ENCODE measurements at places on chromosomes 1 and 21.

DNA sequence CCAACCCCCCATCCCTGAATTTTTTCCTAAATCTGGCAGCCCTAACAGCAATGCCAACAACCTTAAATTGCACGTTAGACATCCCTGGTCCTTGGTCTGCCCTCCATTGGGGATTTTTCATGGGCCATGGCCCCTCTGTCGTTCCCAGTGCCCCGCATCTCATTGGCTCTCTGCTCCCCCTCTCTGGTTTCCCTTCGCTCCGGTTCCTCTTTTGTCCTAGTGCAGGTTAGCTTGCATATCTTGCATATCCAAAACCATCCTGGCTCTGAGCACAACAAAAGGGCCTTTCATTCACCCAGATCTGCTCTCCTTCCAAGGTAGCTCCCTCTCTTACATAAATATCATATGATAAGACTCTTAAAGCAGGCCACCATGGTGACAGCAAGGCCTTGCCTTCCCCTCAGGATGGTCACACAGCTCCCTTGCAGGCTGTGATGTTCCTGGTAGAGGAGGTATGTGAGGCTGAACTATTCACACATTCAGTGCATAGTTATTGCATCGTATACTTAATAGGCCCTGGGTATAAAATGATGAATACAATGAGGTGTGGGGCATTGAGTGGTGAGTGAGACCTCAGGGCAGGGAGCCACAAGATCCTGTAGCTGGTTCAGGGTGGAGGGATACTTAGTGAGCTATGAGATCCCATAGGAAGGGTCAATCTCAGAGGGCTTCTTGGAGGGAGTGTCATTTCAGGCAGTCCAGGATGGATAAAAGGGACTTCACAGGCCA, 45.2 kb downstream of the TENT5C start:
- DNase-seq, result no peak

DNA sequence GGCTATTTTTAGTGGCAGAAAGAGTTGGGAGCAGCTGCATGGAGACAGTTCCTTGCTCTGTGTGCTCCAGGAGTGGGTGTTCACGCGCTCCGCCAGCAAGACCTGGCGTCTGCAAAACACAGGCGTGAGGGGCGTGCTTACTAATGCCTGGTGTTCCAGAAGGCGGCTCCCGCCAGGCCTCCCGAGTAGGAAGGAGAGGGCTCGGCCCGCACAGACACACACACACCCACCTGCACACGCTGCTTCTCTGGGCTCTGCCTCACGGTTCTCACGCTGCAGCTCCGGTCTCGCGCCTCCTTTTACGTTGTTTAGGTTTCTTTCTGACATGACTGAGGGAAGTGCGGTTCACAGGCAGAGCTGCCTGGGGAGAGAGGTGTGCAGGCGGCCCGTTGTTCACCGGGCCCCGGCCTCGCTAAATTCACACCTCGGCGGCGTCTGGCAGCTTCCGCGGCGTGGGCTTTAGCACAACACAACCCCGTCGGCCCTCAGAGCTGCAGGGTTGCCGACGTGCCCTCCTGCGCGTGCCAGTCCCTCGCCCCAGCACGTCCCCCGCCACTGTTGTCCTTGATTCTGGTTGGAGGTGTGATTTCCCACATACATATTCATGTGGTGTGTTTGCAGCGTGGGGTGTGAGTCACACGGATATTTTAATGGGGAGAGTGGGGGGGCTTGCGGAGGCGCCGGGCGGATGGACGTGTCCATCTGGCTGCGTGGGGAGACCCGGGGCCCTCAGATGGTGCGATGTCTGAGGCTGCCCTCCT, 77.0 kb downstream of the SKI start:
- DNase-seq, result no peak

GRCh38 chr1:204289280-204289679, 70.4 kb downstream of the PLEKHA6 start:
- DNase-seq, result no peak

- no peak for DNase-seq
Measured at GRCh38 chr1:67843331-67843730, 10.1 kb upstream of the GNG12 start.

- DNase-seq, result no peak
Measured at GRCh38 chr1:230130172-230130944, 63.3 kb downstream of the GALNT2 start.

DNA sequence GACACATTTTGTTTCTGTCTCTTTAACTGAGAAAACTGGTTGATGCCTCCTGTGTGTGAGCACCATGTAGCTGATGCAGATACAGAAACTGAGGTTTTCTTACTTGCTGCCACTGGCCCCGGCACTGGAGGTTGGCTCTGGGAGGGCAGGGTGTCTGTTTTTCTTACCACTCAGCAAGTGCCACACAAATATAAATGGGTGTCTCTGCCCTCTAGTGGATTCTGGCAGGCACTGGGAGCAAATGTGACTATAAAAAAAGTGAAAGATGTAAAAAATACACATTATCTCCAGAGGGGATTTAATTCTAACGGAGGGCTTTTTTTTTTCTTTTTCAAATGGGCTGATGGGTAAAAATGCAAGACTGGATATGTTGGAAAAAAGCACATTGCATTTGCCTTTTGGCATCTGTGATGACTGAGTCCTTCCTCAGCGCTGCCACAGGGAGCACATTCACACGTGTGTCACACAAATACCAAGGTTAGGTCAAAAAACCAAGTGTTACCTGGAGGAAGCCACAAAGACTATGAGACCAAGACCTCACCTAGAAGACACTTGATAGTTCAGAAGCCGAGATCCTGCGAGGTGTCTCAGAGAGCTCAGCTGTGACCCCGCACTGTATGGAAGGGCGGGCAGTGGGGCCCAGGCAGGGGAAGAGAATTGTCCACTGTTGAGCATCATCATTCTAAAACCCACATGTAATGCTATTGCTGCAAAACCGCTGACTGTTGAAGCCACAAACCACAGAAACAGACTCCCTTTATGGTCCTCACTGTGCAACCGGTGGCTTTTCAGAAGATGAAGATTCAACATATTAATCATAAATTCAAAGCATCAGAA, 18.9 kb downstream of the PGBD2 start:
- DNase-seq, result peak; percentile 46

DNA sequence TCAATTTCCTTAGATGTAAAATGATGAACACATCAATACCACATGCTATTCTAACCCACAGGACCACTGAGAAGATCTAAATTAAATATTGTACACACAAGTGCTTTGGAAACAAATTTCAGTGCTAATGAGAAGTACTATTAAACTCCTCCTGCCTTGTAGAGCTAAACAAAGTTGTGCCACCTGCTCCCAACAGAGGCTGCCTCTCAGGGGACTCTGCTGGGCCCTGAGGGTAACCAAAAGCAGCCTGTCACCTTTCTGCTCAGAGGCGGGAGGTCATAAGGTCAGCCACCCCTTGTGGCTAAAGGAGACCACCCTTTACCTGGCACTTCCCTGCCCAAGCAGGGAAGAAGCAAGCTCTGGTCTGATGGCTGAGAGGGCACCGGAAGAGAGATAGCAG, 6.3 kb downstream of the SLC9A1 start:
- no peak for DNase-seq

DNA sequence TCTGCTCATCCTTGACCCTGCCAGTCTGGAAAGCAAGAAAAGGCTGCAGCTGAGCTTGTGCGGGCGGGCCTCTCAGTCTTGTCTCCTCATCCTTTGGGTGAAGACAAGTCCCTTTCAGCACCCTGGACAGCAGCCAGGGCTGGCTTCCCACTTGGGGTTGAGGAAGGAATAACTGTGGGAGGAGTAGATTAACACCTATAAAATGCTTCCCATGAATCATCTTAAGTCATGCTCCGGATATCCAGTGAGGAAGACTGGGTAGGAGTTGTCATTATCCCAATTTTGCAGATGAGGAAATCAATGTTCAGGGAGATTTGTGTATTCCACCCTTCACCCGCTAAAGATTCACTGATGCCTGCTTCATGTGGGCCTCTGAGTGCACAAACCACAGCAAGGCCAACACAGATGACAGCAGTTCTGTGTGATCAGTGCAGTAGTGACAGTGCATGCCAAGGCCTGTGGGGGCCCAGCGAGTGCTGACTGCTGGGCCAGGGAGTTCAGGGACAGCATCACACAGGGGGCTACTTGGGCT, 20.1 kb upstream of the COL16A1 start:
- no peak for DNase-seq

DNA sequence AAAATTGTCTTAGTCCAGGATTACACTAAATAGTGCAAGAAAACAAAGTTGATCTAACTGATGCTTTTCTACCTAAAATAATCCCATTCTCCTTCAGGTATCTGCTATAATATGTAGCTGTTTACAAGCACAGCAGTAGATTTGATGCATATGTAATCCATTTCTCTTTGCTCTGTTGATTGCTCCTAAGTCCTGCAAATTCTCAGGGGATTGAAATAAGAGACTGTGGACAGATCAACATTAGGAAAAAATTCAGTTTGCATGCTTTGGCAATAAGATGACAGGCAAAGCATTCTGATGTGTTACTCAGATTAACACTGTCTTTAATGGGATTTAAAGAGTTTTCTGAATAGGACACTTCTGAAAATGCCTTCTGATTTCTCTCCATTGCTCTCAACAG, 34.7 kb downstream of the RNF11 start:
- DNase-seq, result no peak

GRCh38 chr1:182978151-182978853, 25.3 kb upstream of the SHCBP1L start:
- DNase-seq, result no peak

- no peak for DNase-seq
Measured at GRCh38 chr1:41830726-41831125, 88.0 kb downstream of the HIVEP3 start.

DNA sequence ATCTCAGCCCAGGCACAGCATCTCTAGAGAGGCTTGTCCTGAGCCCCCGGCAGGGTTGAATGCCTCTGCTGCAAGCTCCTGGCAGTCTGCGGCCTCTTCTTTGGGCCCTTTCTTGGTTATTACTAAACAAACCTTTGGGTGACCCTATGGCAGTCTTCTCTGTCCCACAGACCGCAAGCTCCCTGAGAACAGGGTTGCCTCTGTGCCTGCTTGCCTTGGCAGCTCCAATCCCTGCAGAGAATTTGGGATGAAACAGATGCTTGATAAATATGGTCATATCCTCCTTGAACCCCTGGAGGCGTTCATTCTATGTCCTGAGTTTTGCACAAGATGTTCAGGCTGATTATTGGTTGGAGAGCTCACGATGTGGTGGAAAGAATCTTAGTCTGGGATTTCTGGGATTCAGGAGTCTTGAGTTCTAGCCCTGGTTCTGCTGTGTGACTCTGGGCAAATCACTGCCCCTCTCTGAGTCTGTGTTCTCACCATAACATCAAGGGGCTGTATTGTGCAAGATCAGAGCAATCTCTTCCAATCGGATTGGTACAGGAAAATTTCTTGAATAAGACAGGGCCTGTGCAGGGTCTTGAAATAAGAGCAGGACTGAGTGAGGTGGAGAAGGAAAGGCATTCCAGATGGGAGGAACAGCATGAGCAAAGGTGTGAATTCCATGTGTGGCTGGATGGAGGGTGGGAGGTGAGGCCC, 49.6 kb downstream of the EDN2 start:
- DNase-seq, result no peak

DNA sequence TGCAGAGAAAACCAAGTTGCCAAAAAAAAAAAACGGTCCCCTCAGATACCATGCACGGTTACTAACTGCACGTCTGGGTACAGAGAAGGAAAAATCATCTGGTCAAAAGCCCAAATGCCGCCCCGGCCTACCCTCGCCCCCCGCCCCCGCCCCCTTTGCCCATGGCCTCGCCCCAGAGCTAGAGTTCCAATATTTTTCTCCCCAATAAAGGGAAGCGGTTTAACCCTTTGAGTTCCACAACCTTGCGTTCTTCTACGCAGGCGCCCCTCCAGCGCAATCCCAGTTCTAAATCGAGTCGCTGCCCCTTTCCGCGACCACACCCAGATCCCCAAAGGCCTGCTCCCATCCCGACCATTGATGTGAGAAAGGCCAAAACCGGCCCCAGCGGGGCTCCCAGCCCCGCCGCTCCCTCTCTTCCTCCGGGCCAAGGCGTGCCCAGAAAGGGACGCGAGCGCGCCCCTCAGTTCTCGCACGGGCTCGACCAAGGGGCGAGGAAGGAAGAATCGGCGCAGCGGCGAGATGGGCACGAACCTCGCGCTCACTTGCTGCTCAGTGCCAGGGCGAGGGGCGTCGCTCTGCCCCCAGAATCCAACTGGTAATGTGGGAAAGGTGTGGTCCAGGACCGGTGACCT, 797 bp downstream of the WDR47 start:
- DNase-seq, result no peak

GRCh38 chr1:240813720-240814119, 201.8 kb upstream of the GREM2 start:
- no peak for DNase-seq

DNA sequence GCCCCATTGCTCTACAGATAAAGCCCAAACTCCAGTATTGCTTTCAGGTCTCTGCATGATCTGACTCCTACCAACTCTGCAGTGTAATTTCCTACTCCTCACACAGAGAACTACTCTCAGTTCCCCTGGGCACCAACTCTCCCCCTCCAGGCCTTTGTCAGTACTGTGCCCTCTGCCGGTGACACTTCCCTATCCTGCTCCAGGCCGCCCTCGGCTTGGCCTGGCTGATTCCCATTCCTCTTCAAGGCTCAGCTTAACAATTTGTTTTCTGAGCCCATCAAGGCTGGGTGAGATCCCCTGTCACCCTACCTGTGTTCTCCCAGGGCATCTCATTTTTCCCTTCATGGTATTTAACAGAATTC, 2.6 kb downstream of the SLAMF8 start:
- peak; percentile 74 for DNase-seq

DNA sequence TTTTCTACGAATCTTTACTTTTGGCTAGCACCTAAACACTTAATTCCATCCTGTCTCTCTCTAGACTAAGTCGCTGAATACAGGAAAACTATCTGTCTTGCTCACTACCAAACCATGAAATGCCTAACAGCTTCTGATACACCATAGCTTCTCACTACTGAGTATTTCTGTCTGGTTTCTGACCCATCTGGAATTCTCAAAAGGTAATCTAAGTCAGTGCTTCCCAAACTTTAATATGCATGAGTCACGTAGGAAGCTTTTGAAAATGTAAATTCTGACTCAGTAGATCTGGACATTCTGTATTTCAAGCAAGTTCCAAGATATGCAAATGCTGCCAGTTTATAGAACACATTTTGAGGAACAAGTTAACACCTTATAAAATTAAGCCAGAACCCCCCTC, 9.2 kb upstream of the OVGP1 start:
- no peak for DNase-seq

- DNase-seq, result no peak
Measured at GRCh38 chr1:33349081-33349759, 28.3 kb upstream of the A3GALT2 start.

DNA sequence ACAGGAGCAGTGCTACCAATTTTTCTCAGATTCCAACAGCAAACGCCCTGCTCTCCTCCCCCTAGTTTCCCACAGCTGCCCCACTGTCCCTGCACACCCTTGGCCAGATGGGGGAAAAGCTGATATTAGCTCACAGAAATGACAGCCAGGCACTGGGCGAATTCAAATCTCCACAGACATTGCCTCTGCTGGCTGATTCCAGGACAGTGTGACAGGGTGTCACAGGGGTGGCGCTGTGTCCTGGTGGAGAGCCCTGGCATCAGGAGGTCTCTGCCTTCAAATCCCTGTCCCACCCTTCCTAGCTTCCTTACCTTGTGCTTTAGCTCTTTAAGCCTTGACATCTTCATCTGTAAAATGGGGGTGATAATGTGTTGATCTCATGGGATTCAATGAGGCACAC, 10.4 kb downstream of the OLIG1 start:
- DNase-seq, result no peak
